Left ventricle myocardium inferior (tissue), 1 donor: ENCODE measurements at places on chromosomes 7 and 10.

DNA sequence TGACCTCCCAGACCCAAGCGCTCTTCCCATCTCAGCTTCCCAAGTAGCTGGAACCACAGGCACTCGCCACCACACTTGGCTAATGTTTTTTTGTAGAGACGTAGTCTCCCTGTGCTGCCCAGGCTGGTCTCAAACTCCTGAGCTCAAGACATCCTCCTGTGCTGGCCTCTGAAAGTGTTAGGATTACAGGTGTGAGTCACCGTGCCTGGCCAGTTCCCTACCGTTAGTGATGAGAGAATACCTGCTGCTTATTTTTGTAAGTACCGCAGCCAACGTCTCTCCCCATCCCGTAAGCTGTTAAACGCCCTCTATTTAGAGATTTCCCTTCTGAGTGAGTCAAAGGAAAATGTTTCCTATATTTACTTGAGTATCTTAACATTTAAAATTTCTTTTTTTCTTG, 38.5 kb upstream of the PDLIM1 start:
- DNase-seq, result no peak

GRCh38 chr10:119031496-119032059, 2.1 kb downstream of the NANOS1 start:
- no peak for DNase-seq

- no peak for DNase-seq
These were observed 134.5 kb upstream of the RET start for GRCh38 chr10:42942279-42942950.

DNA sequence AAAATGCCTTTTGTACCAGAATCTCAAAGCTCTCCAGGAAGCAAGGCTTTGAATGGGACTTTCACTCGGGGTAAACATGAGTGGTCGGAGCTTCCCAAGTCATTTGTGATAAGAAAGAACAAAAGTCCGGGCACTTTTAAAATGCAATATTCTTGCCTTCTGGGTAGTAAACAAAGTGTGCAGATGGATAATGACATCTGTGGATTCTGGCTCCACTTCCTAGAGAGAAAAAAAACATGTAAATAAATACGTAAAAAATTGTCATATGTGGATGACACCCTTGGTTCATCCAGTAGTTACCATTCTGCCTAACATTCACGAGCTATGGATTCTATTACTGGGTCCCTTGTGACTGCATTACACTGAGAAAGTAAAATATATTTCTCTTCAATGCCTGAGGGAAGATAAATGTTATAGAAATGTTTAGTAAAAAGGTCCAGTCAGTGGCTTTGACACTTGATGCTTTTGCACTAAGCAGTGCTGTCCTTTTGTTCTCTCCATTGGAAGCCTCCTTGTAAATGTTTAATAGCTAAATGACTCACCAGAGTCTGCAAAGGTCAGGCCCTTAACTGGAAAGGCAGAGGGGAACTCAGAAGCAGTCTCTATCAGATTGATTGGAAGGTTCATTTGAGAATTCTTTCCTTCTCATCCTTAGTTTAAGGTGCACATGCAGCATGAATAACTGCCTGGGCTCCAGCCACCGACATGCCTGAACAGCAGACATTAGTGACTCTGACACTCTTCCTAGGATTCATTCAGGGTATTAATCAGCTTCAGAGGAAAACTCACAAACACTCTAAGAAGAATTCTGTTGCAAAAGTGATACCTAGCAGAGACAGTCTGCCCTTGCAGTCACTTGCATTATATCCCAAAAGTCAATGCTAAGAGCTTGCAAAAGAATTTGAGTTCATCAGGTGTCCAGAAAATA, 11.7 kb upstream of the EDRF1 start:
- DNase-seq, result no peak

GRCh38 chr10:7565871-7566270, 100.9 kb downstream of the ITIH5 start:
- DNase-seq, result no peak

DNA sequence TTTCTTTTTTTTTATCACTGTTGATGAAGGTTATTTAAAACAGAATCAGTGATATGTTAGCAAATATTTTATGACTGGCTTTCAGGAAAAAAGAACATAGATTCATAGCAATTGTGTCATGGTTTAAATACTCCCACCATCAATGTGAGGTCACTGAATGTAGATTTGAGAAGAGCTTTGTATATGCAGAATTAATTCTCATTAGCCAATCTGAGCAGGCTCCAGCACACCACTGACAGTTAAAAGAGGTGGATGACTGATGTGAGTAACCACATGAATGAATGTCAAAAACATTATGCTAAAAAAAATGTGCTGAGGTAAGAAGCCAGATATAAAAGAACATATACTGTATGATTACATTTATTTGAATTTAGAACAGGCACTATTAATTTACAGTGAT, 174.8 kb upstream of the KAT6B start:
- DNase-seq, result no peak

DNA sequence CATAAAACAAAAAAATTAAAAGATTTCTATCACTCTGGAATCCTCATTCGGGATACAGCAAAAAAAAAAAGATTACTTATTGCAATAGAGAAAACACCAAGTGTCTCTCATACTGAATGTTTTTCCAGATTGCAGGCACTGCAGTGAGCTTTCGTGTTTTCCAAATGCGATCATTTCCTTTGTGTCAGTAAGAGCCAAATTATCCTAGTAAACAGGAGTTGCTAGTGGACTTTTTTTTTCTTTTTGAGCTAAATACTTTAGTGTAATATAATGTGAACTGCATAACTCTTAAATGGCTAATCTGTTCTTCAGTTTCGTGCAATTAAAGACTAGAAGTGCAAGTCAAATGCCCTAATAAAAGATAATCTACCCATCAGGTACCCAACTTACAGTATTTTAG, 44.4 kb upstream of the TOMM7 start:
- no peak for DNase-seq

GRCh38 chr10:31683682-31684081, 244.9 kb downstream of the ARHGAP12 start:
- no peak for DNase-seq

DNA sequence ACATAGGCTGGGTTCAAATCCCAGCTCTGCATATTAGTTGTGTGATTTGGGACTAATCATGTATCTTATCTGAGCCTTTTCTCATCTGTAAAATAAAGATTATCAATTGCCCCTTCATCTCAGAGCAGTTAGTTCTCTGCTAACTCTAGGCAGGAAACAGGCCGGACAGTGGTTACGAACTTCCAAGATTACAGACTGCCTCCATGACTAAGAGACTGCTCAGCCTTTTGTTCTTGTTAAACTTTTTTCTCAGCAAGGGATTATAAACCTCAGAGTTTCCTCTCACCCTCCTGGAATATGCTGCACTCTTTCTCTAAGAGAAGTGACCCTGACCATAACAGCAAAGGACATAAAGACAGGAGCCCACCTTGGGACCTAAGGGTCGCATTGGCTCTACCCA, 52.5 kb upstream of the NFKB2 start:
- no peak for DNase-seq

DNA sequence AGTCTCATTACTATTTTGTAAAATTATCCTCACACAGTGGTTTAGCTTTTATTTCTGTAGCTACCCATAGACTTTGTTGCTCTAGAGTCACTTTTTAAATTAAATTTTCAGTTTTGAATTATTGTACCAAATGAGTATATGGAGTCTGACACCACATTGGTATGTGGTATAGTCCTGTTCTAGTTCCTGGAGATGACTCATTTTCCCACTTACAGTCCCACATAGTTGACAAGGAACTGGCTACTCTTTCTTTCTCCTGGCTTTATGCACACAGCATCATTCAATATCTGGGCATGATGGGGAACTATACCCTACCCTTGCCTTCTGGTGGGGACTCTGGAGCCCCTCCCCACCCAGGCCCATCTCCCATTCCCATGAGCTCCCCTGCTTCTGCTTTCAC, 92.6 kb upstream of the RAB11FIP2 start:
- DNase-seq, result no peak

- DNase-seq, result no peak
These were observed 22.3 kb downstream of the DLG5 start for GRCh38 chr10:77904100-77904840.
